H4 (cell line): ENCODE measurements at places on chromosomes 5 and 9. TPM values are rescaled to one million over a fixed set of nuclear protein-coding genes. Genes with fewer than 3 reads are reported as not detected.

GRCh38 chr9:128894764-128895163, 12.8 kb downstream of the LRRC8A start:
- DNase-seq = no peak

GRCh38 chr5:40569546-40570270, 110.0 kb upstream of the PTGER4 start:
- no peak for DNase-seq

Gene ARID3C
- 0.21 TPM in 1 of 2 replicates, not detected in the other for total RNA-seq

- no peak for DNase-seq
These were observed 138.3 kb downstream of the CDK5RAP2 start for GRCh38 chr9:120441426-120442307.

- DNase-seq = peak; percentile 10
These were observed 250.3 kb downstream of the DMAC1 start for GRCh38 chr9:7549249-7549648.

- no peak for DNase-seq
These were observed 62.2 kb downstream of the NTRK2 start for GRCh38 chr9:84731696-84732095.

DNA sequence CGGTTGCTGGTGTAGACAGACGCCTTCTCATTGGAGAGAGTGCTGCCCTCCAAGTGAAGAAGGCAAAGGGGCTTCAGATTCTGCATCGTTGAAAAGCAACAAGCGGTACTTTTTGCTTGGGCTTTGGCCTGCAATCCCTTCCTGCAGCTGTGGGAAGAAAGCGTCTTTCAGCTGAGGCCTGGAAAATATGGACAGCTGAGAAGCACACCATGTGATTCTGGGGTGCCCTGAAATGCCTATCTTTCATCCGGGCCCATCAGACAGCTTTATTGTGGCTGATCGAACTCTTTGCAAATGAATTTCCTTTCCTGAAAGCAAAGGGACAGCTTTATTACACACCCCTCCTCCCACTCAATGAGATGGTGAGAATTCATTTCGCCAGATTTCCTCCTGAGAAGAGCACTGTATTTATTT, 74.0 kb downstream of the NSG2 start:
- DNase-seq = no peak

DNA sequence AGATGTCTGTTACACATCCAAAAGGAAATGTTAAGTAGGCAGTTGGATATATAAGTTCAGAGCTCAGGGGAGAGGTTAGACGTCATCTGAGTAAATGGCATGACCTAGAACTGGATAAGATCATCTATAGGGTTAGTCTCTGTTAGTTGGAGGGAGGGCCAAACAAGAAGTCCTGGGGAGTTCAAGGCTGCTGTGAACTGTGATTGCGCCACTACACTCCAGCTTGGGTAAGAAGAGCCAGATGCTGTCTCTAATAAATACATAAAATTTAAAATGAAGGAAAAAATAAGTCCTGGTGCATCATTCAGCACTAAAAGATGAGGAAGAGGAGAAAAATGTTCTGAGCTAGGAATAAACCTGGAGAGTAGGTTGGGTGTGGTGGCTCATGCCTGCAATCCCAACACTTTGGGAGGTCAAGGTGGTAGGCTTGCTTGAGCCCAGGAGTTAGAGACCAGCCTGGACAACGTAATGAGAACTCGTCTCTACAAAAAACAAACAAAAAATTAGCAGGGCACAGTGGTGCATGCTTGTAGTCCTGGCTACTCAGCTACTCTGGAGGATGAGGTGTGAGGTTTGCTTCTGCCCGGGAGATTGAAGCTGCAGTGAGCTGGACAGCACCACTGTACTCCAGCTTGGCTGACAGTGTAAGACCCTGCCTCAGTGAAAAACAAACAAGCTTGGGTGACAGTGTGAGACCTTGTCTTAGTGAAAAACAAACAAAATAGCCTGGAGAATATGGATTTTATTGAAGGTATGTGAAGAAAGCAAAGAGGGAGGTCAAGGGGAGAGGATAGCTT, 123.6 kb downstream of the ACTBL2 start:
- DNase-seq = no peak

DNA sequence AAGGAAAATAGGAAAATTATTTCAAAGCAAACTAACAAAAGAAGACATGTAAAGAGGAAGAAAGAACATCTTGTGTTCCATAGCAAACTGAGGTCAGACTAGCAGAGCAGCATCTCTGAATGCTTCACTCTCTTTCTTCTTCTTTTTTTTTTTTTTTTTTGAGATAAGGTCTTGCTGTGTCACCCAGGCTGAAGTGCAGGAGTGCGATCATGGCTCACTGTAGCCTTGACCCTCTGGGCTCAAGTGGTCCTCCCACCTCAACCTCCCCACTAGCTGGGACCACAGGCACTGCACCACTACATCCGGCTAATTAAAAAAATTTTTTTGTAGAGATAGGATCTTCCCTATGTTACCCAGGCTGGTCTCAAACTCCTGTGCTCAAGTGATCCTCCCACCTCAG, 36.6 kb downstream of the MELK start:
- DNase-seq = no peak

GRCh38 chr9:22005021-22005701, 3.9 kb downstream of the CDKN2B start:
- no peak for DNase-seq

DNA sequence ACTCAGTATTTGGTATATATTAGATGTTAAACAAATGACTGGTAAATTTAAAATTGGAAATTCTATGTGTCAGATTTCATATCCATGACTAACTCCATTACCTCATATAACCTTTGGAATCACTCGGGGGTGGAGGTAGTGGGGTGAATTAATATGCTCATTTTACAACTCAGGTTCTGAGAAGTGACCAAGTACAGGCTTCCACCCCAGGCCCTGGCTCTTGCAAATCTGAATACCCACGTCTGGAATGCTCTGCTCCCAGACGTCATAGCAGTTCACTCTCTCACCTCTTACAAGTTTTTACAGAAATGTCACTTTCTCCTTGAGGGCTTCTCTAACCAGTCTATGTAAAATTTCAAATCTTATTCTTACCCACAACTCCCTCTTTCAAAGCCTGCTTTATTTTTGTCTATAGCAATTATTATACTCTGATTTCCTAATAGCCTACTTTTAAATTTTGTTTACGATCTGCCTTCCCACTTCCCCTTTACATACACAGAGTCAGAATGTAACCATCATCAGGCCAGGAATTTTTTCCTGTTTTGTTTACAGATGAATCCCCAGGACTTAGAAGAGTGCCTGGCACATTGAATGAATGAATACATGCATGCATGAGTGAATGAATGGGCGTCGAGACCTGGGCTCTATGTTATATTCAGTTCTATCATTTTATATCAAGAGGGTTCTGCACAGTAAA, 134.1 kb upstream of the IFNE start:
- no peak for DNase-seq

Gene PLPPR1
- 12.0 TPM in 1 of 2 replicates, not detected in the other for total RNA-seq

Gene SPATA31A3
- total RNA-seq = not detected in 2 replicates

DNA sequence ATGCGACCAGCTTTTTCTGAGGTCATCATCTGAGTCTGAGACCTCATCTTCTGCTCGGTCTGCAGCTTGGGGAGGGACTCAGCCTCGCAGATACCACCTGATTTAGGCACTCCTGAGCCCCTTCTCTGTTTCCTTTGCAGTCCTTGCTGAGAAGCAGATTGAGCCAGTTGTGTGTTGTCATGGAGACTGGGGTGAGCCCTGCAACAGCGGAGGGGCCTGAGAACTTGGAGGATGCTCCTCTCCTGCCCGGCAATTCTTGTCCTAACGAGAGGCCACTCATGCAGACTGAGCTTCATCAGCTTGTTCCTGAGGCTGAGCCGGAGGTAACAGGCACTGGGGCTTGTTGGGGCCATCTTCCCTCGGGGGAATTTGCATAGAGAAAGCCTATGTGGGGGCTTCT, 19.2 kb downstream of the TEX53 start:
- no peak for DNase-seq

- no peak for DNase-seq
These were observed 17.5 kb downstream of the ATOX1 start for GRCh38 chr5:151740958-151741373.

DNA sequence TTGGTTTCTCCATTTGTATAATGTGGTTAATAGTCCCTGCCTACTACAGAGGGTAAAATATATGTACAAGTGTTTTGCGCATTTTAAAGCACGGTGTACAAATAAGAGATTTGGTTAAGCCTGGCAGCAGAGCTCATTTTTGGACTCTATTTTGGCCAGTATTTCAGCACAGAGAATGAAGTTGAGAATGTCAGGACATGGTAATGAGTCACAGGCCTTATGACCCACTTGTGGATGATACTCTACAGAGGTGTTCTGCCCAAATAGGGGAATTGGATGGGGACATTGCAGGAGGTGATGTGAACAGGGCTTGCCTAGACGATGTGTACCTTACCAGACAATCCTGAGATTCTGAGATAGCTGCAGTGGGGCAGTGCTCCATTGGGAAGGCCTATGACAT, 50.6 kb downstream of the MELK start:
- no peak for DNase-seq
